ENCODE measurements at places on chromosomes 3 and 15. TPM values are rescaled to one million over a fixed set of nuclear protein-coding genes. Genes with fewer than 3 reads are reported as not detected.

The ATP13A5 gene
- total RNA-seq, result not detected

The IL16 gene
- total RNA-seq, result 1.4 TPM

The DNAH12 gene
- 0.12 TPM for total RNA-seq

The ITIH4 gene
- 0.29 TPM for total RNA-seq

The HTR3E gene
- total RNA-seq, result not detected

All from glomerular endothelial cell (primary cell).